ENCODE measurements at places on chromosomes 7 and 10.

- DNase-seq = no peak
Observed at GRCh38 chr7:157222687-157223086, 84.0 kb downstream of the UBE3C start.

DNA sequence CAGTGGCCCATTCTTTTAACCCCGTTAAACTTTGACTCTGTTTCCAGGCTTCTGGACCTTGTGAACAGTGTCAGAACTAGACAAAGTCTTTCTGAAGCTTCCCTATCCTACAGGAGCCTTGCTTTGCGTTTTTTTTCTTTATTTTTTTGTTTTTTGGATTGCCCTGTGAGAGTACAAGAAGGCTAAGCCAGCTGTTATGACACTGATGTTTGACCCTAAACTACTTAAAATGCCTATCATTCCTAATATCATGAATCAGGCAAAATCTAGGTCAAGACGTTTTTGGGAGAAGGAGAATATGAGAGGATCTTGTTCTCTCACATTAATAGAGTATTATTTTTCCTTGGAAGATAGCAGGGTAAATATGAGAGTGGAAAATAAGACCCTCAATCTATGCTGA is 79.8 kb downstream of the EPDR1 start:
- no peak for DNase-seq

DNA sequence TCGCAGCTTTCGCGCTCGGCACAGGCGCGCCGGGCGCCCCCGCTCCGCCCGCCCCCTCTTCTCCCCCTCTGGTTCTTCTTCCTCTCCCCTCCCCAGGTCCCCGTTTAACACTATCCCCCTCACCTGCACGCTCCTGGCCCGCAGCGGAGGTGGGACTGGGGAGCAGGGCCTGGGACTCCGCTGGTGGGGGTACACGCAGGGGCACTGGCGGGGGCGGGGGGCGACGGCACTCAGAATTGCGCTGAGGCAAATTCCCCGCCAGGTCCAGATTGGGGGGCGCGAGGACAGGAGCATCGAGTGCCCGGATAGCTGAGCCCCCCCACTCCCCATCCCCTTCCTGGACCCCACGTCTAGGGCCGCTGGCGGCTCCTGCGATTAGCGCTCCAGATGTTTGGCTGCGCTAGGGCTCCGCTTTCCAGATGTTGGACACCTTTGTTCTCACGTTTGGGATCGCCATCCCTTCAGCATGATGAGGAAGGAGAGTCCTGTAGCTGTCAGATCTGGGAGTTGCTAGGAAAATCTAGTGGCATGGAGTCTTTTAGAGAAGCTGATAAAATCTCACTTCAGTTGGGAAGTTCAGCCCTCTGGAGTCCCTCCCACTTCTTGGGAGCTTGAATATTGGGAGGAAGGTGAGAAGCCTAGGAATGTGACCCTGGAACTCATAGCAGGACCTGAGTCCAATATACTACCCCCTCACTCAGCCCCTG is 31.4 kb upstream of the PAX2 start:
- no peak for DNase-seq

GRCh38 chr10:103042129-103042528 is 124.0 kb downstream of the CNNM2 start:
- no peak for DNase-seq

DNA sequence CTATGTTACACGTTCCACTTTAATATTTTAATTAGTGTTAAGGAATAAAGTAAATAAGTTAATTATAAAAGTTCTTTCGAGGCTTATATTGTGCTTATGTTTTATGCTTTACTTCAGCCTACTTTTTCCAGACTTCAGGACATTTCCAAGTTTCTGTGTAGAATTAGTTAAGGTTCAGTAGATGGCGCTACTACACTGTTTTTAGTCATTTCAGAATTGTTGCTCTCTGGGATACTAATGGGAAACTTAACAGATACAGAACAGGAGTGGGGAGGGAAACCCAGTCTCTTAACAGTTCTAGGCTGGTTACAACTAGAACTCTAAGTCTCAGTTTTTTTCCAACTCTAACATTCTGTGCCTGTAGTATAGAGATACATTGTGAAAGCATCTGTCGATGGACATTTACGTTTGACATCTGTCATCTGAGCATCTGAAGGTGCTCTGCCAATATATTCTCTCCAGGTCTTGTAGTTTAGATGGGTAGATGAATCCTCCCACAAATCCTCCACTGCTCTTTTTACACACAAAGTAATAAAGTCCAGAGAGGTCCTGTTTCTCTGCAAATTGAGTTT is 56.8 kb upstream of the FAM171A1 start:
- DNase-seq = no peak

- no peak for DNase-seq
Observed at GRCh38 chr7:44794331-44794730, 2.1 kb upstream of the PPIA start.

DNA sequence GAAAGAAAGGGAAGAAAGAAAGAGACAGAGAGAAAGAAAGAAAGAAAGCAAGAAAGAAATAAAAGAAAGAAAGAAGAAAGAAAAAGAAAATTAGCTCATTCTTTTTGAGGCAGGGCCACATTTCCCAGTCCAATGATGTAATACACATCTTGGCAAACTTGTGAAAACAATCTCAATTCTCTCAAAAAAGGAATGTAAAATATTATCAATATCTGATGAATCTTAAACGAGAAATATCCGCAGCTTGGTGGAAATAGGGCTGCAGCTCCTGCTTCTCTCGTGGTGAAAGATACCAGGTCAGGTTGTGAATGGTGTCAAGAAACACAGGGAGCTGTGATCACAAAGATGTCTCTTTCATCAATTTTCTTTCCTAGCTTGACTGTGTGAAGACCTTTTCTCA is 739.6 kb upstream of the NRP1 start:
- DNase-seq = no peak

- no peak for DNase-seq
Observed at GRCh38 chr7:14622559-14622958, 280.0 kb downstream of the DGKB start.

DNA sequence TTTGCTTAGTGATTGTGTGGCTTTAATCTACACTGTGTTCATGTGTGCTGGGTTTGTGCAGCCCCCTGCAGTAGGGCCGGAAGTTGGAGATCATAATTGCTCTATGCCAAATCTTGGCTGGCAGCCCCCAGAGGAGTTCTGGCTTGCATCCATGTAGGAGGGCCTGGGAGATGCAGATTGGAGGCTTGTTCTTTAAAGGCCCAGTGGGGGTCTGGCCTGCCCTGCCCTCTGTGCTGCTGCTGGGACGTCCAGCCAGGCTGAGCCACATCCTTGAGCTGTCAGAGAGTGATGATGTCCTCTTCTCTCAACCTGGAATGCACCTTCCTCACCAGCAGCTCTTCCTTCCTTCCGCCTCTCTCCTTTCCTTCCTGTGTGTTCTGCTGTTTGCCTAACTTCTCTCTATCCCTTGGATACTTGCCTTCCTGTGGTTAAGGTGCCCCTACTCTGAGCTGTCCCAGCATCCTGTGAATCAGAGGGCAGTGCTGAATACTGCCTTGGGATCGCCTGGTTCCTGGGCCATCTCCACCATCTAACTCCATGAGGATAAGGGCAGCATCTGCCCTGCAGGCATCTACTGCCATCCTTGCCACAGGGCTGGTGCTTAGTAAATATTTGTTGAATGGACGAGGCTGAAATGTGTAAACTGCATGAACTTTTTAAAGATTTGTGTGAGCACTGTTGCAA is 30.2 kb downstream of the DOCK1 start:
- DNase-seq = no peak

GRCh38 chr7:67597161-67597560 is 600.5 kb downstream of the TYW1 start:
- no peak for DNase-seq

GRCh38 chr10:119470920-119471702 is 71.4 kb downstream of the RGS10 start:
- DNase-seq = no peak

GRCh38 chr10:132482090-132482800 is 55.3 kb upstream of the INPP5A start:
- DNase-seq = no peak

GRCh38 chr10:91557651-91558111 is 75.2 kb downstream of the PPP1R3C start:
- no peak for DNase-seq

DNA sequence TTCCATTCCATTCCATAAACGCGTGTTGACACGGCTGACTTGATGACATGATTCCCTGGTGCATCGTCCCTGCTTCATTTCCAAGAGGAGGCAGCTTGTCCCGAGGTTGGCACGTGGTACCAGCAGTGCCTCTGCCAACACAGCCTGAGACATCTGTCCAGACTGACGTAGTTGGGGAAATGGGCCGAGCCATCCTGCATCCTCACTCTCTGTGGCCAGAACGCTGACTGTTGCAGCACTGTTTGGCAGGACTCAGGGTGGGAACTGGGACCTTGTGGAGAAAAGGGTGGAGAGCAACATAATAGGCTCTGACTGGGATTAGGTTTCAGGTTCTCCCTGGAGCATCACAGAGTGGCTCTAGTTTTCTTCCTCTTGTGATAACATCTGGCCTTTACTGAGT is 118.6 kb upstream of the BTBD16 start:
- DNase-seq = no peak

DNA sequence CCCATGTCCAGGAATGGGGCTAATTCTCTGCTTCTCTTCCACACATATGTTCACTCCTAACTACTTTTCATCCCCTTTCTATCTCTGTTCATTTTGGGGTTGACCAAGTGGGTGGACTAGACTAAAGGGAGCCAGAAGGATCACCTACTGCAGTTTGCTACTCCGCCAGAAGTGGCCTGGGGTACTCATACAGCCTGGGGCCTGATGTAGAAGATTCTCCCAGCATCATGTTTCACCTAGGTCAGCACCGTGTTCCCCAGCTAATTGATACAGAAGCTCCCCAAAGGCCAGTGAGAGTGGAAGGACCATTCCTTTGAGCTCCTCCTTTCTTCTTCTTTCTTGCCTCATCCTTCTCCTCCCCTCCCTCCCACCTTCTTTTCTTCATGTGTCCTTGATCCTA is 19.6 kb upstream of the IFRD1 start:
- no peak for DNase-seq

GRCh38 chr10:128263891-128264688 is 137.9 kb upstream of the MKI67 start:
- DNase-seq = peak; percentile 12

- no peak for DNase-seq
Observed at GRCh38 chr10:60848126-60848525, 69.8 kb downstream of the CDK1 start.

GRCh38 chr10:93516006-93516380 is 19.6 kb downstream of the CEP55 start:
- DNase-seq = no peak

GRCh38 chr7:38716397-38716796 is 85.2 kb upstream of the AMPH start:
- DNase-seq = no peak

DNA sequence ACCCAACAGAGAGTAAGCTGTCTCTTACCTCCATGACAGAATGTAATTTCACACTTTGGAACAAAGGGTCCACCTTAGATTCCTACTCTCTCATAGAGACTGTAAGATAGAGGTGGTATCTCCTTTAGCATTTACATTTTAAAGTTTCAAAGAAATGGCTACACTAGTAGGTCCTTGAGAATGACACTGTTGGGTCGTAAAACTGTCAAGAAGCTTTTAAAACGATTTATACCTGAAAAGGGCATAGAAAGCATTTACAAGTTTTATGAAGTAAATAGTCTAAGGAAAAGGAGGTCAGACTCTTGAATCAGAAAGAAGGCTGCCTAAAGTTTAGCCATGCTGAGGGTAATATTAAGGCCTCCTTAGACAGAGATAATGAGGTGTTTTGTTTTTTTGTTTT is 1212.4 kb upstream of the PHF14 start:
- DNase-seq = no peak
